ENCODE measurements at places on chromosomes 4 and X.

DNA sequence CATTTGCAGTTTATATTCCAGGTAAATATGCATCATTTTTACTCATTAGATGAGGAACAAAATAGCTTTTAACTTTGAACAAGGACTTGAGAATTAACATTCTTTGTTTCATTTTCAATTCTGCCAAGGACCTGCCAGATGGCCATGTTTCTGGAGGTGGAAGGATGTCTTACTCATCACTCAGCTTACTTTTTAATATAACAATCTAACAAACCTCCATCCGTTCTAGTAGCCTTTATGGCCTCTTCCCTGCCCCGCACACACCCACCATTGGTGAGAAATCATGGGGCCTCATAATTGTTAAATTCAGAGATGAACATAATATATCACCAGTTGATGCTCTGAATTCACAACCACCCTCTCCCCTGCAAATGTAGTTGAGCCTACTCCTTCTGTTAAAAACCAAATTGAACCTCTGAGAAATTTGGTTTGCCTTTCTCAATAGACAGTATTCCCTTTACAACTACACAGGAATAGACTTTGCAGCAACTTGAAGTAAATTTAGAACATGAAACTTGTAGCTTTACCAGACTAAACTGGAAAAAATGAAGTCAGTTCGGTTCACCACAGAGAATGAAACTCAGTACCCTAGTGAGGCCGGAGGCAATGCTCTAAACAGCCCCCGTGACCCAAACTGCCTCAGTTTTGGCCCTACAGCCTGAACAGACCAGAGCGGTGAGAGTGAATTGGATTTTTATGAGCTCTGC, 50.1 kb upstream of the ACSL4 start:
- DNase-seq = no peak

- DNase-seq = no peak
These were observed 506.1 kb downstream of the RPA4 start for GRCh38 chrX:97389761-97390192.

DNA sequence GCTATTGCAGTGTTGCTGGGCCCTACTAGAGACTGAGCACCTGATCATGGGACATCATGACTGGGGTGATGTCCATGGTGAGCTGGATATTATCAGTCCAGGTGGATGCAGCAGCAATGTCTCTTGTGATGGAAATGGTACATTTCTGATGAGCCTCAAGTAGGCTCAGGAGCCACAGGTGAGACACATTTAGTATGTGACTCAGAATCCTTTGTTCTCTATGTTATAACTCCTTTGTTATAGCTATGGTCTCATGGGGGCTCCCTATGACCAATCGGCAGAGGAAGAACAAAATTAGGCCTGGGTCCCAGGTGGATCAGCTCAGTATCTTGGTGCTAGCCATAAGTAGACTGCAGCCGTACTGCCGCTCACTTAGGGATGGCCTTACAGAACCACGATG, 107.9 kb upstream of the FAT1 start:
- DNase-seq = no peak

- DNase-seq = no peak
These were observed 11.7 kb downstream of the CFAP97 start for GRCh38 chr4:185192059-185192458.

DNA sequence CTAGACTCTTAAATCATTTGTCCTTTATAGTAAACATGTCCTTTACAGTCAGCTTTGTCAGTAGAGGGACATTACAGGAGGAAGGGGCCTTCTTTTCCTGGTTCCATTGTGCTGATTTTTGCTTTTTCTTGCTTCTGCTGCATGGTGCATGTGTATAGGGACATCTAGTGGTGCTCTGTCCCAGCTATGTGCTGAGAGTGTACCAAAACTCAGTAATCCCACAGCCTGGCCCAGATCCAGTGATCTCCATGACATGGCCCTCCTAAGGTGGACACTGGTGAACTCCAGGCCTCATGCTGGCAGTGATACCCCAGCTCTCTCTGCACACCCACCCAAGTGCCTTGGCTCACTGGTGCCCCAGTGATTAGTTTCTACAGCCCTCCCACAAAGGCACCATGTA, 45.2 kb downstream of the MAGEB17 start:
- DNase-seq = no peak

DNA sequence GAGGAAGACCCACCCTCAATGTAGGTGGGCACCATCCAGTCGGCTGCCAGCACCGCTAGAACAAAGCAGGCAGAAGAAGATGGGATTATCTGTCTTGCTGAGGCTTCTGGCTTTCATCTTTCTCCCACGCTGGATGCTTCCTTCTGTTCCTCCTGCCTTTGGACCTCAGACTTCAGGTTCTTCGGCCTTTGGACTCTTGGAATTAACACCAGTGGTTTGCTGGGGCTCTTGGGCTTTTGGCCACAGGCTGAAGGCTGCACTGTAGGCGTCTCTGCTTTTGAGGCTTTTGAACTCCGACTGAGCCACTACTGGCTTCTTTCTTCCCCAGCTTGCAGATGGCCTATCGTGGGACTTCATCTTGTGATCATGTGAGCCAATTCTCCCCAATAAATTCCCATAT, 55.1 kb downstream of the PDLIM5 start:
- no peak for DNase-seq

DNA sequence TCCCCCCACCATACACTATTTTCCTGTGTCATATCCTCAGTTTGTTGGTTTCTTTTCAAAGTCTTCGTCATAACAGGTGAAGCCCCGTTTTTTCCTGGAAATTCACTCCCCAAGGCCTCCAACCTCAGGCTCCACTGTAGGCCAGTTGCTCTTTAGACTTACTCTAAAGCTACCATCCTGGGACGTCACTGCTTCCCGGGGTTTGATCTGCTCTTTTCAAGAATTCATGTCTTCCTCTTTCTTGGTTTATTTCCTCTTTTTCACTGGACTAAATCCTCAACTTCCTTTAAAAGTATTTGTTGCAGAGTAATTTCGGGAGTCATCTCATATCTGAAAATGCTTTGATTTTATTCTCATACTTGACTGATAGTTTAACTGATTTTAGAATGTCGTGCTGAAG, 6.5 kb upstream of the SERTM2 start:
- DNase-seq = no peak

GRCh38 chrX:30951003-30951402, 61.9 kb upstream of the TAB3 start:
- no peak for DNase-seq

- no peak for DNase-seq
These were observed 43.7 kb downstream of the DDX3X start for GRCh38 chrX:41377624-41378023.

DNA sequence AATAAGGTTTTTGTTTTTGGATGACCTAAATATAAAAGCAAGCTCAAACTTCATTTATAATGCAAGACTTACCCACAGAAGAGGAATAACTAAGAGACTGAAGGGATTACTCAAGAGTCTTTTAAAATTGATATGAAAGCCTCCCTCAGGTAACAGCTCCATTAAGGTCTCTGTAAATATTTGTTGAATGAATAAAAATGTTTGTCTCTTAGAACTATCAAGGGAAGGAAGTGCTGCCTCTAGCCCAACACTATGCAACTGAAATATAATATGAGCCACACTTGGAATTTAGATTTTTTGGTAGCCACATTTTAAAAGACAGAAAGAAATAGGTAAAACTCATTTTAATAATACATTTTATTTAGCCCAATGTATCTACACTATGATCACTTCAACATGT, 127.8 kb downstream of the SH3RF1 start:
- DNase-seq = no peak

- DNase-seq = no peak
These were observed 35.0 kb upstream of the APLN start for GRCh38 chrX:129689796-129690195.

GRCh38 chr4:86522349-86522748, 71.8 kb upstream of the PTPN13 start:
- DNase-seq = no peak

DNA sequence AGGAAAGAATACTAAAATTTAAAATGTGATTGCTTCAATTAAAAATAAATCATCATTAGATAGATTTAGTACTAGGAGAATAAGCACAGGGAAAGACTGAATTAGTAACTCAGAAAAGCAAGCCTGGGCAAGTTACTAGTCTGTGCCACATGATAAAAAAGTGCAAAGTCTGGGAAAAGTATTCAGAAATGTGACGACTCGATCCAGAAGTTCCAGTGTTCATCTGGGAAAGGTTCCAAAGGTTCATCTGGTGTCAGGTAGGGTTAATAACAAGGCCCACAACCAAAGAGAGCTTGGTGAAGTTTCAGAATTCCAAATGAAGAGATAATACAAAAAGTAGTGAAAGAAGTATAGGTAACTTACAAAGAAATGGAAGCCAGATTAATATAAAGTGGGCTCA, 78.3 kb upstream of the ARSJ start:
- no peak for DNase-seq

GRCh38 chr4:140703463-140703862, 52.7 kb downstream of the TBC1D9 start:
- DNase-seq = no peak

DNA sequence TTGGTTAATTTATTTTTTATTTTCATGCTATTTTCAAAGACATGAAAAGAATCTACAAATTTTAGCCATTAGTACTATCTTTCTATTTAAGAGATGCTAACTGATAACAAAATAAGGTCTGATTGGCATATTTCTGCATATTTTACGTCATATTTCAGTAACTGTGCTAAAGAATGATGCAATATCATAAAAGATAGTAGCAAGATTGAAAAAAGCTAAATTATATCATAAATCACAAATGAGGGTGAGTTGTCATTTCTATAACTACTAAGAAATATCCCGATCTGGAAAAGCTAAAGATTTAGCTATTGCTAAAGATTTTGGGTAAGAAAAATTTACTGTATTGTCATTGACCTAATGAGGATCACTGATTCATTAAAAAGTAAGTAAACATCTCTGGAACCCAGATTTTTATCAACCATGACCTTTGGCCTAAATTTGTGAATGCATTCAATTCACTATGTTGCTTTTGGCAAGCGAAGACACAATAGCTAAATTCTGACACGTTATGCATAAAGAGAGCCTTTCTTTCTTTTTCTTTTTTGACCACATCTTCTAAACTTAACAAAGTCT, 103.6 kb downstream of the HPGD start:
- DNase-seq = no peak

GRCh38 chrX:17860811-17861488, at the start of gene RAI2:
RAI2 (minus strand) TSS chrX:17861298; CDS start chrX:17802010, 59,288 bp downstream.
- DNase-seq = no peak

- DNase-seq = no peak
These were observed 7.2 kb downstream of the TCEAL3 start for GRCh38 chrX:103614999-103615398.

DNA sequence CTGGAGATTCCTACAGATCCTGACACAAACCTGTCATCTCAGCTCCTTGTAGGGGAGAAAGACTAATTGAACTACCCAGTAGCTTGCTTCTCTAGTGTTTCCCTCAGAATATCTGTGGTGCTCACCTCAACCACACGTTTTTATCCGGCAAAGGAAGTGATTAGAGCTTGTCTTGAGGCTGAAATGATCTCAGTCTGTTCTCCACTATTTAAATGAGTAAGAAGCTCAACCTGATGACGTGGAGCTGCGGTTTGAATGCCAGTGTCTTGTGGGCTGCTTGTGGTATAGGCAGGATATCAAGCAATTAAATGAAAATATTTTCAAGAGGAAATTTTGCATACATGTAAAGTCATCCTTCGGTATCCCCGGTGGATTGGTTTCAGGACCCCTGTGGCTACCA, 270.2 kb downstream of the TLL1 start:
- peak; percentile 5 for DNase-seq

- no peak for DNase-seq
These were observed 70.5 kb downstream of the SEL1L3 start for GRCh38 chr4:25792200-25792791.

GRCh38 chr4:53694666-53695065, 103.4 kb upstream of the LNX1 start:
- no peak for DNase-seq

- no peak for DNase-seq
These were observed 32.1 kb downstream of the ABLIM2 start for GRCh38 chr4:8126523-8126922.

DNA sequence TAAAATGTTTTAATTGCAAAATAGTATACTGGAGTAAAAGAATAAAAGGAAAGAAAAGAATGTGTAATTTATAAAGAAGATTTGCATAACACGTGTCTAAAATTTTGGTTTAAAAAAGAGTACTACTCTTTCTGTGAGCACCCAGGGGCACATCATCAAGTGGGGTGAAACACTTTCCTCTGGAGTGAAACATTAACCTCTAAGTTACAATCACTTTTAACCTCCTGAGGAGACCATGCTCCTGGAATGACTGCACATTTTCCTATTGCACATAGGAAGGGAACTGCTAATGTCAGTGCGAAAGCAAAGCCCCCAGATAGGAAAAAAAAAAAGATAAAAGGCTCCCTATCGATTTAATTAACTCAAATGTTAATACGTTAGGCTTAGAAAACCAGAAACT, 13.3 kb downstream of the VEGFC start:
- no peak for DNase-seq

- DNase-seq = no peak
These were observed 103.9 kb upstream of the RAB40AL start for GRCh38 chrX:102833136-102833535.

DNA sequence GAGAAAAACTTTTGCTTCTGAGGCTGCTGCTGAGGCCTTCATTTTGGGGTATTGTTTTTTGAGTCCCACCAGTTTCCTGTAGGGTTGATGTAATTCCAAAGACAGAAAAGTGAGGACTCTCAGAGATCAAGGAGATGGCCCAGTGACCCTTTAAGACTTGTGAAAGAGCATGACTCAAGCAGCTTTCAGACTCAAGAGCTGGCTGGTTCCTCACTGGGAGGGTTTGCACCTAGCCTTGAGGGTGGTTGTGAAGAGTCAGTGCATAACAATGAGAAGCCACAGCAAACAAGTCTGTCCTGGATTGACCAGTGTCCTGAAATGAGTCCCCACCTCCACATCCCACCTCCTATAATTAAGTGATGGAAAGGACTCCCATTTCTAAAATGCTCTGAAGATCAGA, 89.2 kb downstream of the NHS start:
- DNase-seq = no peak

DNA sequence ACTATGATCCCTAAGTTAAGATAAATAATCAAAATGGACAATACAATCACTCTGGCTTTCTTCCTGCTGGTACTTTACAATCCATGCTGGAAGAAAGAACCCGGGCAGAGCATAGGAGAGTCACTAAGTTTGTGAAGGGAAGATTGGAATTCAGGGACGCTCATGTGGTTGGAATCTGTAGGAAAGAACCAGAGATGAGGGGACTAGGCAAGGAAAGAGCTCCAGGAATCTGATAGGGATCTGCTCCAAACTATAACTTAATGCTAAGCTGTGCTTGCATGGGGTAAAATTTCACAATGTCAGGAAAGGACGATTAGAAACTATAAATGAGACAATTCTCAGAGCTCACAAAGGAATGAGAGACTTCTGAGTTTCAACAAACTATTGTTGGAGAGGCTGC, 167.5 kb downstream of the ADGRA3 start:
- DNase-seq = no peak

- peak; percentile 49 for DNase-seq
These were observed 755 bp downstream of the KLHL8 start for GRCh38 chr4:87219632-87220093.

DNA sequence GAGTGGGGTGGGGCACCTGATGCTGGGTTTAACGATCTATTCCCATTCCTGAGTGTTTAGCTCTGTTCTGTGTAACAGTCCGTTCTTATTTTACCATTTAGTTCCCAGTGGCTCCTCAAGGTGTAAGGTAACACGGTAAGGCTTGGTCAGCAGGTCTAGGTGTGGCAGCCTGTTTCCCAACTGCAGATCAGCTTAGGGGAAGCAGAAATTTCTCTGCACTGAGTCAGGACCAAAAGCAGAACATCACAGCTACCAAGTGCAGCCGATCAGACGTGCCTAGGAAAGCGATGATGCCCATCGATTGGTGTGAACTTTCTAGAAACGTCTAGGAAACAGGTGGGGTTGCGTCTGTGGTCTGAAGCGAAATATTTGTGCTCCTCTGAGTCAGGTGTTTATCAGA, 240.1 kb downstream of the STIM2 start:
- DNase-seq = no peak

GRCh38 chr4:166594326-166594946, 639.9 kb downstream of the SPOCK3 start:
- DNase-seq = no peak

Data from T-helper 9 cell (primary cell).